A549 treated with dexamethasone at 1 μM for 4 hours (cell line): ENCODE measurements at places on chromosomes 3 and 15. TPM values are rescaled to one million over a fixed set of nuclear protein-coding genes. Genes with fewer than 3 reads are reported as not detected.

KY gene
- total RNA-seq: 0.06 to 0.13 TPM (median 0.09 TPM) in 5 replicates

FAM107A gene
- total RNA-seq: 0.37 to 0.54 TPM (median 0.46 TPM) in 5 replicates

XIRP1 gene
- 0.21 to 0.28 TPM (median 0.25 TPM) in 5 replicates for total RNA-seq

TEX264 gene
- 59.0 to 74.3 TPM (median 69.9 TPM) in 5 replicates for total RNA-seq

CISH gene
- total RNA-seq: 0.53 to 0.76 TPM (median 0.61 TPM) in 5 replicates

CYP1A1 gene
- 1.5 to 2.7 TPM (median 1.6 TPM) in 5 replicates for total RNA-seq

PEAK1 gene
- total RNA-seq: 5.3 to 10.2 TPM (median 8.9 TPM) in 5 replicates

FAM81A gene
- total RNA-seq: 9.7 to 14.8 TPM (median 13.1 TPM) in 5 replicates

WDR93 gene
- total RNA-seq: 0.10 to 0.27 TPM (median 0.17 TPM) in 5 replicates

SHC4 gene
- total RNA-seq: 0.71 to 1.3 TPM (median 1.1 TPM) in 5 replicates

KCNMB3 gene
- 0.90 to 1.5 TPM (median 1.3 TPM) in 5 replicates for total RNA-seq

TIMP4 gene
- 10.6 to 13.2 TPM (median 11.0 TPM) in 5 replicates for total RNA-seq

NPHP3 gene
- 6.8 to 9.8 TPM (median 8.3 TPM) in 5 replicates for total RNA-seq

GAP43 gene
- 0.05 to 0.09 TPM (median 0.06 TPM) in 4 of 5 replicates, not detected in the other for total RNA-seq

CALML4 gene
- total RNA-seq: 5.9 to 9.6 TPM (median 8.6 TPM) in 5 replicates

IGSF11 gene
- 3.6 to 5.4 TPM (median 5.1 TPM) in 5 replicates for total RNA-seq

UBE2E1 gene
- total RNA-seq: 107 to 121 TPM (median 112 TPM) in 5 replicates

NUSAP1 gene
- total RNA-seq: 67.4 to 78.4 TPM (median 74.6 TPM) in 5 replicates

SLC24A5 gene
- not detected in 5 replicates for total RNA-seq

TRPM1 gene
- not detected in 5 replicates for total RNA-seq

CCDC80 gene
- total RNA-seq: 47.0 to 76.4 TPM (median 69.6 TPM) in 5 replicates

CHAC1 gene
- total RNA-seq: 7.5 to 13.3 TPM (median 8.8 TPM) in 5 replicates

ACOX2 gene
- total RNA-seq: 6.0 to 9.0 TPM (median 7.1 TPM) in 5 replicates

FURIN gene
- 41.5 to 69.8 TPM (median 61.8 TPM) in 5 replicates for total RNA-seq

HYAL1 gene
- 0.40 to 0.69 TPM (median 0.57 TPM) in 5 replicates for total RNA-seq

ATP10A gene
- total RNA-seq: 6.9 to 10.8 TPM (median 9.1 TPM) in 5 replicates

ZBTB47 gene
- total RNA-seq: 4.8 to 7.0 TPM (median 5.8 TPM) in 5 replicates

FOXL2NB gene
- total RNA-seq: 0.56 to 1.8 TPM (median 1.2 TPM) in 5 replicates

GRK7 gene
- total RNA-seq: not detected in 5 replicates

CDHR4 gene
- 0.15 to 0.26 TPM (median 0.24 TPM) in 5 replicates for total RNA-seq

SNX22 gene
- total RNA-seq: 0.50 to 1.3 TPM (median 0.74 TPM) in 5 replicates

MYO9A gene
- total RNA-seq: 8.8 to 17.4 TPM (median 12.7 TPM) in 5 replicates

ITPKA gene
- 9.7 to 16.4 TPM (median 13.2 TPM) in 5 replicates for total RNA-seq

UACA gene
- total RNA-seq: 28.2 to 42.1 TPM (median 30.5 TPM) in 5 replicates

ZNF717 gene
- 2.6 to 3.7 TPM (median 3.1 TPM) in 5 replicates for total RNA-seq

SH3GL3 gene
- 0.40 to 0.59 TPM (median 0.56 TPM) in 5 replicates for total RNA-seq

RGMA gene
- total RNA-seq: 0.21 to 0.56 TPM (median 0.37 TPM) in 5 replicates
